Choroid plexus epithelial cell (primary cell): ENCODE measurements at places on chromosomes 11 and 22.
A peak's percentile ranks its signal among the peaks of the same experiment; 100 is the strongest.

GRCh38 chr11:65185171-65185570 is 3.4 kb downstream of the CAPN1 start:
- DNase-seq, result no peak

DNA sequence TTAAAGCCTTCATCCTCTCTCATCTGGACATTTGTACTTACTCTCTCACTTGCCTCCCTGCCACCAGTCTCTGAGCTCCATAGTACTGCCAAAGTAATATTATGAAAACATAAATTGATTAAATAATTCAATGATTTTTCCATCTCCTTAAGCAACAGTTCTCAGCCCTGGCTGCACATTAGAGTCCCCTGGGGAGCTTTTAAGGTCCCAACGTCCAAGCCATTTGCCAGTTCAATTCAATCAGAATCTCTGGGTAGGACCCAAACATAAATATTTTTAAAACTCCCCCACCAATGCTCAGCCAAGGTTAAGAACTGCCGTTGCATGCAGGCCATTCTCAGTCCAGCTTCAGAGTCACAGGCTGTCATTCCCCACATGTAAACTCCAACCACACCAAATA is 114.4 kb upstream of the BMAL1 start:
- no peak for DNase-seq

GRCh38 chr11:13183094-13183825 is 94.3 kb upstream of the BMAL1 start:
- peak; percentile 75 for DNase-seq

- no peak for DNase-seq
Measured at GRCh38 chr11:65529475-65530156, 4.7 kb downstream of the SCYL1 start.

DNA sequence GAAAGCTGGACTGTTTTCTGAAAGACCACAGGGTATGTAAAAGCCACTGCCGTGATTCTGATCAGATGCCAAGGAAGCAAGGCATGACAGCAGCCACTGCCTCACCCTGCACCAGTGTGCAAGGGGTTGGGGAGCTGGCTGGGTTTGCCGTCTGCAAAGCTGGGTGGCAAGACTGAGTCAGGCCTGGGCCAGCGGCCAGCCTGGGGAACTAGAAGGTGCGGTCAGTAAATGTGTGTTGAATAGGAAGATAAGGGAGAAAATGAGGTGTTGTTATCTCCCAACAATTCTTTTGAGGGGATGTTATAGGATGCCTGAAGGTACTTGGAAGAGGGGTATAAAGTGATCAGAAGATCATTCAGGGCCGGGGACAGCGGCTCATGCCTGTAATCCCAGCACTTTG is 8.0 kb downstream of the VSTM5 start:
- peak; percentile 38 for DNase-seq

- DNase-seq, result no peak
Measured at GRCh38 chr11:134266440-134266839, 9.7 kb upstream of the GLB1L3 start.

DNA sequence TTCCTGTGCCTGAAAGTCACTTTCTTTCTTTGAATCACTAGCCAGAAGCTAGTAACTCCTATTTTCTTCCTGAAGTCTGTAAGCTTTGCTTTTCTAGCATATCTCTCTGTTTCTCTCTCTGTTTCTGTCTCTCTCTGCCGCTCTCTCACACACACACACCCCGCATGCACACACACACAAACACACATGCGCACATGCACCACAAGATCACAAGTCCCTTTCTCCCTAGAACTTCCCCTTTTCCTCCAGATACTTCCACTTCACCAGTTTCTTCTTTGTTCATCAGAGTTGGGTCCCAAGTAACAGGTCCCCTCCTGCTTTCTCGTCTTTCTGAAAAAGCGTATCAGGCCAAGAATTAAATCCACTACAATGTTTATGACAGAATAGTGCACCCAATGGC is 148.5 kb upstream of the HSD17B12 start:
- DNase-seq, result no peak

GRCh38 chr11:120134106-120134930 is 3.6 kb downstream of the TRIM29 start:
- no peak for DNase-seq

- DNase-seq, result no peak
Measured at GRCh38 chr11:92137747-92138146, 86.9 kb upstream of the FAT3 start.
